Non-pigmented ciliary epithelial cell (primary cell): ENCODE measurements at places on chromosomes 7 and 10.

DNA sequence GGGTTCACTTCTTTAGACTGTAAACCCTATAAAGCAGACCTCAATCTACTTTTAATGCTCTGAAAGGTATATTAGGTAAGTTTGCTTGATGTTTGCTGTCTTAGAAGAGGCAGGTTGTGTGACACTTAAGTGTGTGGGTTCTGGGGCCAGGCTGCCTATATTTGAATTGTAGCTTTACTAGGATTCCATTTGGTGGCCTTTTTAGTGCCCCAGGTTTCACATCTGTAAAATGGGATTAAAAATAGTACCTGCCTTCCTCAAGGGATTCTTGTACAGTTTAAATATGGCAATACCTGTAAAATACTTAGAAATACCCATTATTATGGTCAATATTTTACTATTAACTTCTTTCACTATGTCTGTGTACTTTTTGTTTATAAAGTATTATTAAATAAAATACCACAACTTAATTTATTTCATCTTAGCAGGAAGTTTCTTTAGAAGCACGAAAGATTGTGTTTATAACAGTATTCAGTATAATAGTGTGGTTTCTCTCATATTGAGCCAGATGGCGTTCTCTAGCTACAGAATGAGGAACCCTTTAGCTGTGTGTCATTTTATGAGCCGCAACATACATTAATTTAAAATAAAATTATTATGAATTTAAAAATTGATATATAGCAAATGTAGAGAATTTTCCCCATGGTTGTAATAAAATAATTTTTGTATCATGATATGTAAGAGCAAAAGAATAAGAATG lies 94.2 kb downstream of the CDK14 start:
- no peak for DNase-seq

GRCh38 chr7:111823826-111824225 lies 261.5 kb upstream of the IMMP2L start:
- DNase-seq: no peak

DNA sequence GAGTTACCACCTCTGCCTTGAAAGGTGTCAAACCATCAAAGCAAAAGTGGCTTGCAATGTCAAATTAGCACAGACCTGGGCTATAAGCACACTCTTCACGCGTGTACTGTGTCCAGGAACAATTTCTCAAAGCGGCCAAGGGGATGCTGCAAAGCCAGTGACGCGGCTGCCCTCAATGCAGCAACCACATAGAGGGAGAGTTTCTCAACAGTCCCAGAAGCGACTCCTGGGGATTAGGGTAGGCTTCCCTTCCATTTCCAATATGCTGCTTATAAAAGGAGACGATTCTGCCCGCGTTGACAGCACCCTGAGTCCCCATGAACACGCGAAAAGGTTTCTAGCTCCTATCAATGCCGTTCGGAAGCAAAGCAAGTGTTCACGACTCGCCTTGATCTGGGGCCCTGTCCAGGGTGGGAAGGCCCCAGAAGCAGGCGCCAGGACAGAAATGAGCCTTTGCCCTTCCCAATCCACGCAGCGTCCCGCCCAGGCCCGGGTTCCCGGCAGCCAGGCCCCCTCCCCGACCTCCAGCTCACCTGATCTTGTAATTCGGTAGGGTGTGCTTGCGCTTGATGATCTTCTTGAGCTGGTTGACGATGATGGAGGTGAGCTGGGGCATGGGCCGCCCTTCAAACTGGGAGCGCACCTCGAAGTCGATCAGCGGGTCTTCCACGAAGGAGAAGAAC lies 1.3 kb downstream of the PDZD8 start:
- DNase-seq: no peak

DNA sequence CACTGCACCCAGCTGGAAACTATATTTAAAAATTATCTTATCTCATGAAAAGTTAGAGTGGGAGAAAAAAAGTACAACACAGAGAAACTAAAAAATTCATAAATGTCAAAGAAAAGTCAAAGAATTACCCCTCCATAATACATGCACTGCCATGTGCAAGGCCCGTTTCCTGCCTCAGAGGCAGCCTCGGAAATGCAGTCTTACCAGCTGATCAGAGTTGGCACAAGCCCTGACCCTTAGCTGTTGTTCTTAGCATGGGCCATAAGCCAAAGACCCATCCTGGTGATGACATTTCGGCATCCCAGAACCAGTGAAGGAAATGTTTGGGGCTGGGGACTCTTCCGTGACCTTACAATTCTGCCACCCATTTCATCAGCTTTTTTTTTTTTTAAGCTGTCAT lies 21.6 kb downstream of the RBM48 start:
- DNase-seq: no peak

GRCh38 chr7:41428381-41428780 lies 274.5 kb downstream of the INHBA start:
- no peak for DNase-seq

DNA sequence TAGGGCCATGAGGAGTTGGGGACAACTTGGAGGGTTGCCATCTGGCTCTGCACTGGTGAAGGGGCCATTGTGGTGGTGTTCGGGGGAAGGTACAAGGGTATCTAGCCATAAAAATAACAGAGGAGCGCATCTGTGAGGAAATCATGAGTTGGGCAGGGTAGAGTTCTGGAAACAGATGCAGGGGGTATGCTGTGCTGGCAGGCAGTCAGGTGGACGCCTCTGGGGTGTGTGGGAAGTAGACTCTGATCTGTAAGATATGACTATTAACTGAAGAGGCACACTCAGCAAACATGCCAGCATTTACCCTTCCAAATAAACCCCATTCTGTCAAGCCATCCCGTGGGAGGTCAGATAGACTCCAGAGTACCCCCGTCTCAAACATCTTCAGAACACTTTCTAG lies 79.8 kb downstream of the CLEC2L start:
- no peak for DNase-seq

DNA sequence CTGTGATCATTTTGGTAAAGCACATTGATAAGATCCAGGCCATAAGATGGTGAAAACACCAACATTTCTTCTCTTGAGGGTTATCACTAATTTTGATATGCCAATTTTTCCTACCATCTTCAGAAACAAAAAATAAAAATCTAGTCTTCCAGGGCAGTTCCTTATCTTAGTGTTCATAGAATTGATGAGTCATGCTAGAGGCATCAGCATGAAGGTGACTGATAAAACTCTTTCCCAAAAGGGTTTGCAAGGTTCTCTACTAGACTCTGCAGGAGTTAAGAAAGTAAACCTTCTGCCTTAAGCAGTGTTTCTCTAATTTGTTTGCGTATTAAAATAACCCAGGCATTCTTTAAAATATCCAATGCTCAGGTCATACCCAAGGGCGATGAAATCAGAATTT lies 483.1 kb upstream of the CNTNAP2 start:
- DNase-seq: no peak

- peak; percentile 94 for DNase-seq
Observed at GRCh38 chr7:24786941-24787340, 29.7 kb upstream of the GSDME start.

- no peak for DNase-seq
Observed at GRCh38 chr7:146772601-146773000, 656.0 kb downstream of the CNTNAP2 start.

GRCh38 chr7:2830609-2831376 lies 13.3 kb downstream of the GNA12 start:
- DNase-seq: no peak

GRCh38 chr10:69786791-69787190 lies 14.9 kb upstream of the COL13A1 start:
- no peak for DNase-seq

DNA sequence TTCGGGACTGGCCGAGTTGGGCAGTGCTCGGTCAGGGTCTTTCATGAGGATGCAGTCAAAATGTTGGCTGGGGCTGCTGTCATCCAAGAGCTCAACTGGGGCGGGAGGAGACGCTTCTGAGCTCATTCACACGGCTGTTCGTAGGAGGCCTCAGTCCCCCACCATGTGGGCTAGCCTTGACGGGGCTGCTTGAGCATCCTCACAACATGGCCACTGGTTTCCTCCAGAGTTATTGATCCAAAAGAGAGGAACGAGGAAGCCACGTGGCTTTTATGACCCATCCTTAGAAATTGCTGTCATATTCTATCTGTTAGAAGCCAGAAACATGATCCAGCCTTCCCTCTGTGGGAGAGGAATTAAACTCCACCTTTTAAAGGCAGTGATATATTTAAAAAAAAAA lies 68.1 kb downstream of the GTF2IRD1 start:
- no peak for DNase-seq
